ENCODE measurements at places on chromosomes 7 and 10.

DNA sequence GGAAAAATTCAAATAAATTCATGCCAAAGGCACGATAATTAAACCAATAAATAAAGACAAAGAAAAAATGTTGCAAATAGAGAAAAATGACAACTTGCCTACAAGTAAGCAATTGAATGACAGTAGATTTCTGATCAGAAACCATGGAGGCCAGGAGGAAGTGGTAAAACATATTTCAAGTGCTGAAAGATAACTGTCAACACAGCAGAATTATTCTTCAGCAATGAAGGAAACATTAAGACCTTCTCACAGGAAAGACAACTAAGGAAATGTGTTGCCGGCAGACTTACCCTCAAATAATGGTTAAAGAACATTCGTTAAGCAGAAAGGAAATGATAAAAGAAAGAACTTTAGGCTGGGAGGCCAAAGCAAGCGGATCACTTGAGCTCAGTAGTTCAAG is 30.4 kb downstream of the RUNDC3B start:
- DNase-seq = no peak

- no peak for DNase-seq
Observed at GRCh38 chr10:57973451-57973850, 294.2 kb downstream of the IPMK start.

DNA sequence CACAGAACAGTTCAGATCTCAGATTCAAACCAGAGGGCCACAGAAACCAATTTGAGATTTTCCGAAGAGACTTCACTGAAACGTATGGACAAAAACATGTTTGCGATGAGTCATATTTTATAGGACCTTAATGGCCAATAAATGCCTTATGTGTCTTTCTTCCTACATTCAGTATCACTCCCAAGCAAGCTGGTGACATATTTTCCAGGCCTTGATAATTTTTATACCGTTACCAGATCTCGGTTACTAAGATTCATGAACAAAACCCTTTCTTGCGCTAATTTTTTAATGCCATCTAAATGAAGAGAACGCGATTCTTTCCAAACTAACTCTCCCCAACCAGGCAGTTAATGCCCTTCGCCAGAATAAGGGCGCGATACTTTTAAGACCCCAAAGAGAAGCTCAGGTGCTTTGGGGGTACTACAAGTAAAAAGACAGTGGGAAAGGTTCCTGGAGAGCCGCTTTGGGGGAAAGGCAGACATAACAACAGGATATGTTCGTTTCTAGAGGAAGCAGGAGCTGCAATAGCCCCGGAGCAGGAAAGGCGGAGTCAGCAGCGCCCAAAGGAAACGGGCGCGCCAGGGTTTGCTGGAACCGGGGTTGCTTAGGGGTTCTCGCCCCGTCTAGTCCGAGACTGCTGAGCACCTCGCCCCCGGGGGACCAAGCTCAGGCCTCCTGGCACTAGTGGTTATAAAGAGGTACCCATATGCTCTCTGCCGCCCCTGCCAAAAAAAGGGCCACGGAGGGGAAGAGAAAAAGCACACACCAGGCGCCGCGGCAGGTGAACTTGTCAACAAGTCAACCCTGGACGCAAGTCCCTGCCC is 884 bp downstream of the ICA1 start:
- DNase-seq = no peak

- no peak for DNase-seq
Observed at GRCh38 chr7:95490231-95490762, 4.6 kb downstream of the ASB4 start.

DNA sequence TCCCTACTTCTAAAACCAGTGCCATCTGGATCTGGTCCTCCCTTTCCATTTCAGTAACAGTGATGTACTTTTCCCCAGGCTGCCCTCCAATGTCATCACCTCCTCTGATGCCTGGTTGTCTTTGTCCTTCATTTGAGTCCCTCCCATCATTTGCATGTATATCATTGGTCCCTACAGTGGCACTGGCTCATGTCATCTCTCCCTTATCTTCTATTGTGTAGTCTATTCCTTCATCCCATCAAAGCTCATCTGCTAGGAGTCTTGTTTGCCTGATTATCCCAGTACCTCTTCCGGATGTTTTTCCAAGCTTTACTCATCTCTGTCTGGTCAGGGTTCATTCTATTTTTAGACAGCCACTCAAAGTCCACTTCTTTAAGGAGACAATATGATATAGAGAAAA is 292.9 kb upstream of the BMPER start:
- DNase-seq = no peak

- DNase-seq = no peak
Observed at GRCh38 chr10:118844731-118845521, 90.2 kb upstream of the CACUL1 start.

DNA sequence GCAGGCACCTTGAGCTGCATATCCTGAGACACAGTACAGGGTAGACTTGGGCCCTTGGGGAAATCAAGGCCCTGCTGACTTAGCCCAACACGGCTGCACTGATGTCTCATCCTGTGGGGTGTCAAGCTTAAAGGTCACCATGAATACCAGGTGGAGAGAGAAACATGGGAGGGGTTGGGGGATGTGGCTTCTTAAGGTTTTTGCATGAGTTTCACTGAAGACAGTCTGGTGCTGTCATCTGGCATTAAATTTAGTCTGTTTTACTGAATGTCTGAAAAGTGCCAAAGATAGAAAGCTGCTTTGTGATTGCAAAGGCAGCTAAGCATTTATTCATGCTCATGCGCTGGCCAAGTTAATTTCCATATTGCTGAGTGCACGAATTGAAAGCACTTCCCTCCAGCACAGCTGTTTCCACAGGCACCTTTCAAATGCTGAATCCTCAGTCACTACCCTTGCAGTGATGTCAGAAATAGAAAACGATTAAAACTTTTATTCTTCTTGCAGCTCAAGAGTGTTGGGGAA is 102.1 kb downstream of the OSBPL3 start:
- no peak for DNase-seq

- no peak for DNase-seq
Observed at GRCh38 chr7:85525676-85526075, 338.8 kb upstream of the SEMA3D start.

DNA sequence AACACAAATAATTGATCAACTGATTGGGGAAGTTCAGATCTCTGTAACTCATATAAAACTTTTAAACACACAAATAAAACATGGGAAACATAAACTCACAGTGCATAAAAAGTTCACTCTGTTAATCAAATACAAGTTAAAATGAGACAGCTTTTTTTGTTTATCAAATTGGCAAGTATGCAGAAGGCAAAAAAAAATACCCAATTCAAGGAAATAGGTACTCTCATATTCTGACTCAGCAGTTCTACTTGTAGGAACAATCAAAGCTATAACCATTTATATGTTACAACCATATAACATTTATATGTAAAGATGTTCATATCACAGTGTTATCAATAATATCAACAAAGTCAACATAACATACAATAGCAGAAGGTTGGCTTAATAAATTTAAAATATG is 102.0 kb downstream of the CNOT4 start:
- no peak for DNase-seq

- no peak for DNase-seq
Observed at GRCh38 chr10:16752099-16752498, 65.1 kb downstream of the RSU1 start.

DNA sequence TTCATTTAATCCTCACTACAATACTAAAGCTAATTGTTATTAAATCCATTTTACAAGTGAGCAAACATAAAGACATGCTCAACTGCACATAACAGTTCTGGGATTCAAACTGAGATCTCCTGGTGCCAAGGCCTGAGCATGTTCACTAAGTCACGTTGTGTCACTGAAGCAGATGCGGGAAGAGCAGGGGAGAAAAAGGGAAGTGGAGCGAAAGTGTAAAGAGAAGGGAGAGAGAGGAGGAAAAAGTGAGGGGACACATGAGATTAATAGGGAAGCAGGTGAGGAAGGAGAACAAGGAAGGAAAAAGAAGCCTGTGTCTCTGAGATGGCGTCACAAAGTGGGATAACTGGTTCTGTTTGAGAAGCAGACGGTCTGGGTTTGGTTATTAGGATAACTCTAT is 38.9 kb upstream of the KAT6B start:
- no peak for DNase-seq

GRCh38 chr10:50477287-50478203 is 146.2 kb downstream of the SGMS1 start:
- no peak for DNase-seq

DNA sequence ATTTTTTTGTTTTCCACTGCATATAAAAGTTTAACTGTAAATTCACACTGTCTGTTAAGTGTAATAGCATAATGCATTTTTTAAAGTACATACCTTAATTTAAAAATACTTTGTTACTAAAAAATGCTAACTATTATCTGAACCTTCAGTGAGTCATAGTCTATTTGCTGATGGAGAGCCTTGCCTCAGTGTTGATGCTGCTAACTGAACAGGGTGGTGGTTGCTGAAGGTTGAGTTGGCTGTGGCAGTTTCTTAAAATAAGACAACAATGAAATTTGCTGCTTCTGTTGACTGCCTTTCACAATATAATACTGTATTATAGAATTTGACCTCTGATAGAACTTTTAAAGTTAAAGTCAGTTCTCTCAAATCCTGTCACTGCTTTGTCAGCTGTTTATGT is 72.3 kb upstream of the GATAD1 start:
- DNase-seq = no peak

DNA sequence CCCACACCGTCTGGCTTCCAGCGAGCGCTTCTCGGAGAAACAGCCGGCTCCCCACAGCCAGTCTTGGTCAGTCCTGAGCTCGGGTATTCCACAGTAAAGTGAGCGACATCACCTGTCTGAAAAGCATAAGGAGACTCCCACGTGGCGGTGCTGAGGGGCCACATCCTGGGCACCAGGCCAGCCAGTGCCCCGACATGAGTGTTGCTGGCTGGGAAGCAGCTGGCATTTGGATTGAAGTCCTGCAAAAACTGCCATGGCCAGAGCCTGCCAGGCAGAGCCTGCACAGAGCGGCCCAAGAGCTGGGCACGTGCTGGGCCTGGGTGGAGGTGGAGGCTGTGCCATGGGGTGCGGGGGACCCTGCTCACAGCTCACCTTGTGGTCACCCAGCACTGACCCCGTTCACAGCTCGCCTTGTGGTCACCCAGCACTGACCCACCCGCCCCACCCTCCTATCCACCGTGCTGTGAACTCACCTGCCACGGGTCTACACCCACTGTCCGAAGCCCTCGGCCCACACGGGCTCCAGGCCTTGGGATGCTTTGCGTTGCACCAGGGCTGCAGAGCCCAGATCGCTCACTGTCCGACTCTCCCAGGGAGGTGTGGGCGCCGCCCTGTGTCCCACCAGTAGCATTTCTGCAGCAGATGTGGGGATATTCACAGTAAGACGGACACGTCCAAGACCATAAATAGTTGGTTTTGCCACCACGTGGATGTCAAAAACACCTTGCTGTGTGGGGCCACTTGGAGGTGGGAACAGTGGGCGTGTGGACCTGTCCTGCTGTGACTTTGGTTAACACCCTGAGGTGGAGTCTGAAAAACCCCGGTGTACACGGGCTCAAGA is 48.8 kb downstream of the PITRM1 start:
- DNase-seq = no peak

DNA sequence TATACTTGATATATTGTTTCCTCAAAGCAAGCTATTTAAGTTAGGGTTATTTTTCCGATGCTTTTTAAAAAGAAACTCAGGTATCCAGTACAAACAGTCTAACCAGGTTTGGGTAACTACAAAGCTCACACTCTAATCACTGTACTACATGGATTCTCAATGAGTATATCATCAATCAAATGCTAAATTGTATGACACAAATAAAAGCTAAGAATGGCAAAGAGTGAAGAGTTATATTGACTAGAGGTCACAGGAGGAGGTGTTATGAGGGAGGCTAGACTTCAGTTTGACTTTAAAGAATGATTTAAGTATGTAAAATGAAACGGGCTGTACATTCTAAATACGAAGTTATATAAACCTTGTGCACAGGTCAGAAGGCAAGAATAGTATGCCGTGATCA is 178.0 kb downstream of the CTNNA3 start:
- no peak for DNase-seq

- DNase-seq = no peak
Observed at GRCh38 chr7:148116829-148117403, 473.6 kb upstream of the C7orf33 start.

DNA sequence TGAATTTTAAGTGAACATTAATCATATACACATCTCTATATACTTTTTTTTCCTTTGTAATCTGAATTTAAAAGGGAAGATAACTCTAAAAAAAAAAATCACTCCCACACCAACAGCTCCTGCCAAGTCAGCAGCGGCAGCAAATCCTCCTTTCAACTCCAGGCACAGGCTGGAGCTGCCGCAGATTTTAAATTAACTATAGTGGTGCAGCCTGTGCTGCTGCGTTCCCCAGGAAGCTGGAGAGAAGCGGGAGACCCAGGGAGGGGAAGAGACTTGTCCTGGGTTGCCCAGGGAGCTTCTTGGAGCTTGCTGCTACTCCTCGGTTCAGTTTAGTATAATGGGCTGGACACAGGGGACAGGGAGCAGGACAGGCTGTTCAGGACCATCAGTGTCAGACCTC is 32.6 kb upstream of the HSPB1 start:
- no peak for DNase-seq

DNA sequence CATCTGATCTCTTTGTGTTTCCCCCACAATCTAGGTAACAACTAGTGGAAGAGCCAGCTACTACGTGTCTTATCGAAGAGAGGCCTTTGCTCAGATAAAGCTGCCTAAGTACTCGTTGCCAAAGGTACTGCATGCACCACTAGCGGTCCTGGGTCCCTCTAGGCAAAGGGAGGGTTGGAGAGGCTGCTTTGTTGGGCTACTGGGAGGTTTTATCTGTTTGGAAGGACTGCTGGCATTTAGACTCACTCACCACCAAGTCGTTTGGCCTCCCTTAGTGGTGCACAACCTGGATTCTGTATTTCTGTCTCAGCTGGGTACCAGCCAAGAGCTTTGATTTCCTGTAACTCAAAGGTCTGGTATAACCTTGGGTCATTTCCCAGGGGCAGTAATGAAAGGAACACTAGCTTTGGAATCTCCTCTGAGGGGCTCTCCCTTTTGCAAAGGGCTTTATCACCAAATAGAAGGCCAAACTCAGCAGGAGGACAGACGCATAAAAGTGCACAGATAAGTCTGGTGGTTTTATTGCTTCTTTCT is 498.3 kb downstream of the SORCS3 start:
- no peak for DNase-seq

- no peak for DNase-seq
Observed at GRCh38 chr10:125955766-125956165, 59.4 kb downstream of the FANK1 start.

DNA sequence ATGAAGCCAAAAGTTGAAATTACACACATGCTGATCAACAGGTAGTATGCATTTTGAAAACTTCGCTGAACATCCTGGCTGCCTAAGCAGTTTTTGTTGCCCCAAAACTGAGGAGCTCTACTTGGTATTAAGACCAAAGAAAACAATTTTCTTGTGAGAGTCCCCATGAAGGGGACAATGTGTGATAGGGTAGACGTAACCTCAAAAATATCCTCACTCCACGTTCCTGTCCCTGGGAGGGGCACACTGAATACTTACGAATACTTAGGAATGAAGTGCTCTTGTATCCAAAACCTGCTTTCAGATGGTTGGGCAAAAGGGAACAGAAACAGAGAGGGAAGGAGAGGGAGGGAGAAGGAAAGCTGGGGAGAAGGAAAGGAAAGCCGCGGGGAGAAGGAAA is 24.7 kb downstream of the CCDC6 start:
- no peak for DNase-seq

DNA sequence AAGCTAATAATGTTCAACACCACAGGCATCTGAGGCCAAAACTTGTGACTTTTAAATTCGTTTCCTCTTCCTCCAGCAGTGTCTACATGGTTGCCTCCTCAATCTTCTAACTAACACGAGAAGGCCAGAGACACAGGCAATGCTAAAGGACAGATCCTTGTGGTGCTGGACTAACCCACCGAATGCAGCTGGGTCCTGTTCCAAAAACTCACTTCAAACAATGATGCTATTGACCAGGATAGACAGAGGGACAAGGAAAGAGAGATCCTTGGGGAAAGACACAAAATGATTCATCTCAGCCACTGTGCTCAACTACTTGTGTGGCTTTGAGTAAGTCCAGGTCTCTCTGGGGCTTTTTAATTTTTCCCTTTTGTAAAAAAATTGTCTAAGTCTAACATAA is 107.6 kb downstream of the KCNMA1 start:
- no peak for DNase-seq

Measured in T-helper 9 cell (primary cell).